ENCODE measurements at places on chromosomes 13 and 19.

DNA sequence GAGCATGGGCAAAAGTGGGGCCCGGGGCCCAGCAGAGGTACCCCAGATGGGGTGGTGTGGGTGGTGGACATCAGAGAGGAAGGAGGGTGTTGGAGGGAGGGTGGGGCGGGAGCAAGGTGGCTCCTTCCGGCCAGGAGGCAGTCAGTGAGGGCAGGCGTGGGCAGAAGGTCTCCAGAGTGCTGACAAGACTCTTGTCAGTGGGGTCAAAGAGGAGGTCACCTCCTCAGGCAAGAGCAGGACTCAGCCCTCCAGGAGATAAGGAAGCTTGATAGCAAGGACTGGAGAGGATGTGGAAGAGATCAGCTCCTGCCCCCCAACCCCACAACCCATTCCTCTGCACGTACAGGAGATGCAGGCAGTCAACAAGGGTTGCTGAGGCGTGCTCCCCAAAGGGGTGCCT is 9.8 kb downstream of the GJA3 start:
- DNase-seq = no peak

GRCh38 chr13:44815623-44816022 is 173.6 kb downstream of the NUFIP1 start:
- DNase-seq = no peak

GRCh38 chr13:21717817-21718216 is 46.9 kb downstream of the FGF9 start:
- no peak for DNase-seq

DNA sequence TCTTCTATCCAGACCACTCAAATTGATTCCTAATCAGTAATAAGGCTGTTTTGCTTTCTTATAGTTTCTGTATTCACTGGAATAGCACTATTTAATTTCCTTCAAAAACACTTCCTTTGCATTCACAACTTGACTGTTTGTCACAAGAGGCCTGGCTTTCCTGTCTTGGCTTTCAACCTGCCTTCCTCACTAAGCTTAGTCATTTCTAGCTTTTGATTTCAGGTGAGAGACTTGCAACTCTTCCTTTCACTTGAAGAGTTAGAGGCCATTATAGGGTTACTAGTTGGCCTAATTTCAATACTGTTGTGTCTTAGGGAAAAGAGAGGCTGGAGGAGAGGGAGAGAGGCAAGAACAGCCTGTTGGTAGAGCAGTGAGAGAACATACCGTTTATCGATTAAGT is 47.0 kb downstream of the SACS start:
- DNase-seq = no peak

- DNase-seq = no peak
Measured at GRCh38 chr13:76014406-76015318, 378.5 kb downstream of the LMO7 start.

DNA sequence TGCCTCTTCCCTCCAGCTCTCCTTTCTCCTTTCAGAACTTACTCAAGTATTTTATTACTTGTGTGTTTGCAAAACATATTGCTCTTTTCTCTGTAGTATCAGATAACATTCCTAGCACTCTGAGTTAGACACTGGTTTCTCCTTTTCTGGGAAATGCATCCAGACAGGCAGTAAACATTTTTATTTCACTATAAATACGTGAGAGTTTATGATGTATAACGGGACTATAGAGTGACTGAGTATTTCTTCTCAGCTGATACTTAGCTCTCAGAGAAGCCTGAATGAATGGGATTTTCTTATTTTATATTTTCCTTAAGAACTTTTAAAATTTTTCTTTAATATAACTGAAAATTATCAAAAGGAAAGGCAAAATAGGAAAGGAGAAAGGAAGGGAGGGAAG is 211.2 kb upstream of the EDNRB start:
- DNase-seq = no peak

- no peak for DNase-seq
Measured at GRCh38 chr19:3010871-3011270, 18.2 kb downstream of the TLE2 start.

DNA sequence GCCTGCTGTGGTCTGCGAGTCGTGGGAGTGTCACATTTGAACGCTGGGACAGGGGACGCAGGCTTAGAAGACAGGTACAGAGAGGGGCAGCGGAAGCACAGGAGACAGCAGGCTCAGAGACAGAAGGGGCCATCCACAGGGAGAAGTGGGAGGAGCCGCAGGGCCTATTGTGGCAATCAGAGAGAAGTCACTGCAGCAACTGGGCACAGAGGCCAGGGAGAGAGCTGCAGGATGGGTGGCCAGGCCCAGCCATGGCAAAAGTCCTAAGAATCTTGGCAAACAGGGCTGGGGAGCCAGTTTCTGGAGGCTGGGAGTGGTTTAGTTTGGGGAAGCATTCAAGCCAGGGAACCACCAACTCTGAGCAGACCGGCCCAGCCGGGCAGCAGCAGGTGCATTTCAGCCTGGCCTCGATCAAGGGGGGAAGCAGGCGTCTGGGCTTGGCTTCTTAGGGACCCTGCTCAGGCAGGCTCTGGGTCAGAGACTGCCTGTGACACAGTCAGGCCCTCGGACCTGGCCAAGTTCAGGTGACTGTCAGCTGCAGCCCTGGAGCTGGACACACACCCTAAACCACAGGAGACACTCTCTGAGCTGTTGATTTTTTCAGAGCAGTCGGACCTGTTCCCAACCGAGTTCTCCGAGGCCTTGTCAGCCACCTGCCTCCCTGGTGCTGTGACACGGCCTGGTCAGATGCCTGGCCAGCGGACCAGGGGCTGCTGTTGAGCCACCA is 11.8 kb downstream of the SH3GL1 start:
- DNase-seq = no peak

DNA sequence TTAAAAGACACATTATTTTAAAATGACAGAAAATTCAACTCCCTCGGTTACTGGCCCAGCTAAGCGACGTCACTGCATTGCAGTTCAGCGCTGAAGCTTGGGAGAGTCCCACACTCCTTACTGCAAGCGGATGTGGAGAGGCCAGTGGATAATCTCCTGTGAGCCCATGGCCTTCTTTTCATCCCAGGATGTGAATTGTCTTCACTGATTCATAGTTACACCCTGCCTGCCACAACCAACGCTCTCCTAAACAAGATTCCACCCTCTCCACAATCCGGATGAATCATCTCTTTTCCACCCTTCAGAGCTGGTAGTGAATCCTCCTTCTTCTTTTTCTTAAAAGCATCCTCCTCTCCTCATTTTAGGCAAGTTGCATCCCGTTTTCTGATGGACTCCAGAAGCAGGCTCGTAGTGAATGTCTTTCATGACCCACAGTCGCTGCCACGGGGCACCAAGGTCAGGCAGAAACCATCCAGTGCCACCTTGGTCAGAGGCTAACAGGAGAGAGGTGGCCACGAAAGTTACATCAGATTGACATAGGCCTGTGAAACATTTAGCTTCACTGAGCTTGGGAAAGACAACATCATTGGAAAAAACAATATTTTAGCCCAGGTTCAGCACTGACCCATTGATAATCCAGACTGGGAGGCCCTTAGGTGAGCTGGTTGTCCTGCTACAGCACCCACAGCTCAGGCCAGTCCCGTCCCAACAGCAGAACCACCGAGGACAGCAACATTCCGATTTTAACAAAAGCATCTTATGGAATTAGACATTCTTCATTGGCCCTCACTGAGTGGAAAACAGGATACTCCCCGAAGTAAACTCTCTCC is 2.0 kb downstream of the GJB2 start:
- no peak for DNase-seq

GRCh38 chr19:13537454-13537853 is 31.2 kb upstream of the CACNA1A start:
- no peak for DNase-seq

- DNase-seq = no peak
Measured at GRCh38 chr19:10292789-10293636, 3.3 kb downstream of the ICAM5 start.

DNA sequence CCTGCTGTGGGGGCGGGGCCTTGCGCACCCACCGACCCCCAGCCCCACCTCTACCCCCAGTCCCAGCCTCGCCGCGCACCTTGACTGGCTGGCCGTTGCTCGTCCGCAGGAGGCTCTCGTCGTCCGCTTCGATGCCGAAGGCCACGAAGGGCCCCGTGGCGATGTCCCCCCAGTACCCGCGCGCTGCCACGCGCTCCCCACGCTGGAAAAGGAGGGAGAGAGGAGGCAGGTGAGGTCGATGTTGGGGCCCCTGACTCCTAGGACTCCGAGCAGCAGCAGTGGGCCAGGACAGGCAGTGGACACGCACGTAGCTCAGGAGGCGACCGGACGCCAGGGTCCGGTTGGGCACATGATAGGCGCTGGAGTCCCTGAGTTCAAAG is 3.4 kb upstream of the TNNI3 start:
- no peak for DNase-seq

DNA sequence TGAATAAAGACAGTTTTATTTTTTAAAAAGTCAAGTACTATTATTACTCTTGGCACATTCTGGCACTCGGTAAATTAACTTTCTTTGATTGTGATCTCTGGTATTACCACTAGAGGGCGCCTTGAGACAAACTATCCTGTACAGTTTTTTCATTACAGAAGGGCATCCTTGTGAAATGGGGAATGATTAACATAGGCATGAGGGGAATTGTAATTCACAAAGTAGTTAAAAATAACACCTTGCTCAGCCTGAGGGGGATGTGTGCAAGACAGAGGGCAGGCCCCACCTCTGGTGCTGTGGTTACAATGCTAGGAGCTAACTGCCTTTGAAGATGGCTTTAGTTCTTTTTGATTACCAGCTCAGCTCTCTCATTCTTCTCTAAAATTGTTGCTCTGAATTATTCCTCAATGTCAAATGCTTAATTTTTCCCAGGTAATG is 24.2 kb upstream of the C1QTNF9B start:
- DNase-seq = no peak

GRCh38 chr13:47317356-47317755 is 420.5 kb upstream of the HTR2A start:
- DNase-seq = no peak

DNA sequence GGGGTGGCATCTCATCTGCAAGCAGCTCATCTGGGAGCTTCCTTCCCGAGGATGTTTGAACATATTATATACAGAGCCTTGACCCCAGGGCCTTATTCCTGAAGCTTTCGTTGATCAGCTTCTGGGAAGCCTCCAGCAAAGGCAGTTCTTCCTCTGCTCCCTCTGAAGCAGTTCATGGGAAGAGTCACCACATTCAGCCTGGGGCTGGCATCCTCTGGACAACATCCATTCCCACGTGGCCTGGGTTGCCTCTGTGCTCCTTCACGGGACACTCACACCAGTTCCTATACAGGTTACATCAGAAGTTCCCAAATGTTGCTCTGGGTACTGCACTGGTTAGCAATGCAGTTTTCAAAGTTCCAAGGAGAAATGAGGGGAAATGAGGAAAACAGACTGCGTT is 29.6 kb downstream of the COL4A2 start:
- no peak for DNase-seq

GRCh38 chr19:53912653-53913052 is 3.6 kb downstream of the CACNG7 start:
- DNase-seq = no peak

DNA sequence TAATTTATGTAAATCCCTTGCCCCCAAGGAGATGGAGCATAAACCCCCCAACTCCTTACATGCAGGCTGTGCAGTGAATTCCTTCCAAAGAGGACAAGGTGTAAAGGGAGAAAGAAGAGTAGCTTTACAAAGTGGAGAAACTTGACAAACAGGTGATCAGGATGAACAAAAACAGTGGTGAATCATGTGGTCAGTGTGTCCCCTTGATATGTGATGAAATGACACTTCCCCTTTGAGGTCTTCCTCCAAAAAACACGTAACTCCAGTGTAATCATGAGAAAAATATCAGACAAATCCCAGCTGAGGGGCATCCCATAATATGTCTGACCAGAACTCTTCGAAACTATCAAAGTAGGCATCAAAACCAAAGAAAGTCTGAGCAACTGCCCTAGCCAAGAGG is 29.5 kb upstream of the AKT2 start:
- DNase-seq = no peak

DNA sequence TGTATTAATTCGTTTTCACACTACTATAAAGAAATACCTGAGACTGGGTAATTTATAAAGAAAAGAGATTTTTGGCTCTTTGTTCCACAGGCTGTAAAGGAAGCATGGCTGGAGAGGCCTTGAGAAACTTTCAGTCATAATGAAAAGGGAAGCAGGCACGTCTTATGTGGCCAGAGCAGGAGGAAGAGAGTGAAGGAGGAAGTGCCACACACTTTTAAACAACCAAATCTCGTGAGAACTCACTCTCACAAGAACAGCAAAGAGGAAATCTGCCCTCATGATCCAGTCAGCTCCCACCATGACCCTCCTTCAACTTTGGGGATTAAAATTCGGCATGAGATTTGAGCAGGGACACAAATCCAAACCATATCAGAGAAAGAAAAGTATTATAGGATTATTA is 1255.9 kb upstream of the MIR17HG start:
- no peak for DNase-seq

- DNase-seq = no peak
Measured at GRCh38 chr19:9986787-9987281, 23.5 kb downstream of the COL5A3 start.

DNA sequence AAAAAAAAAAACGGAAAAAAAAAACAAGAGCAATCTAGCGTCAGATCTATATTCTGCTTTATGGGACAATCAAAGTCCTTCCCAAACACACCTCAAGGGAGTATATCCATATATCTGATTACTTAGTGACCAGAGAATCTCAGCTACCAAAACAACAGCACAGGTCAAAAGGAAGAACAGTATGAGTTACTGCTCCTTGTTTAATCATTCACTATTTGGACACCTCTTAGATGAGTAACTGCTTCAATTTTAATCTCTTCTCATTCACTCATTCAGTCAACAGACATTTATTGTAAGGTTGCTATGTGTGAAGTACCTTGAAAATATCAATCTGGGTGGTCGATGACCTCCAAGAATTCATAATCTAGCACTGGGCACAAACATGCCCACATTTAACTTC is 193.2 kb downstream of the IRS2 start:
- DNase-seq = no peak

DNA sequence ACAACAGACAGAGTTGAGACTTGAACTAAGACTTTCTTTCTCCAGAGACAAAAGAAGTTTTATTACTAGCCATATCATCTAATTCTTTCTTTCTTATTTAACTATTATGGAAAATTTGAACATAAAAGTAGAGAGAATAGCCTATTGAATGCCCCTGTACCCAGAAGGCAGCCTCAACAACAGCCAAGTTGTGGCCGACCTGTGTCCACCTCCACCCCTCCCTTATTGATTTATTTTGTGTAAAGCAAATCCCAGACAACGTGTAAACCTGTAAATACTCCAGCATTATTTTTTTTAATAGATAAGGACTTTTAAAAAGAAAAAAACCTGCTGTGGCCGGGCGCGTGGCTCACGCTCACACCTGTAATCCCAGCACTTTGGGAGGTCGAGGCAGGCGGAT is 26.1 kb upstream of the FXYD3 start:
- no peak for DNase-seq

- no peak for DNase-seq
Measured at GRCh38 chr13:96792736-96793403, 201.4 kb downstream of the OXGR1 start.
